ENCODE measurements at places on chromosomes 5 and 9.

GRCh38 chr5:124790895-124791732, 44.7 kb upstream of the ZNF608 start:
- peak; percentile 55 for DNase-seq

DNA sequence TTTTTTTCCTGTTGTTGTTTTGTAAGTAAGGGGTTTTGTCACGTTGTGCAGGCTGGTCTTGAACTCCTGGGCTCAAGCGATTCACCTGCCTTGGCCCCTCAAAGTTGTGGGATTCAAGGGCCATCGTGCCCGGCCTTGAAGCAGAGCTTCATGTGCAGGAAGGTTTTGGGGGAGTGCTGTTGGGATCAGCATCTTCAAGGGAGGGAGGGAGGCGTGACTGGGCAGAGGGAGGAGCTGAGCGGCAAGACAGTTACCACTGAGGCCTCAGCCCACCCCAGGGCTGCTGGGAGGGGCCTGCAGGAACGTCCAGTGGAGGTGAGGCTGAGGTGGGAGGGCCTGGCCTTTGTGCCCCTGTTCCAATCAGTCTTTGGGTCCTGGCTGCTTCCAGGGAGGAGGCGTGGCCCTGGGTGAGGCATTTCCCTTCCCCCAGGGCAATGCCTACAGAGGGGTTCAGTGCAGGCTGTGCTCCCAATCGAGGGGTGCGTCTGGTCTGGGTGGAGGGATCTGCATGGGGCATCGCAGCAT, 21.4 kb downstream of the OR2V1 start:
- no peak for DNase-seq

DNA sequence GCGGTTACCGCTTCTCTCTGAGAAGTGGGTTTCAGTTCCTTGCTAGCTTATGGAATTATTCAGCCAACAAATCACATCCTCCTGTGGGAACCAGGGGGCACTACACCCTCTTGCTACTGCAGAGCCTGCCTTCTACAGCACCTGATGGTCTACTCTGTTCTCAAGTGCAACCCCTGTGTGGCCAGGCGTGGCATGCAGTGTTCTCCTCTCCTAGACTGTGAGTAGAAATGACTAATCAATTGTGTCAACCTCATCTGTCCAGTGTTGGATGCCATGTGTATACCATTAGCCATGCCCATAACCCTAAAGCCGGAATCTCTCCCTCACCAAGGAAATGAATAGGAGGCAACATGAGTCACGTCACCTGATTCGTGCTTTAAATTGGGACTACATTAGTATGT, 117.2 kb upstream of the LIFR start:
- no peak for DNase-seq

DNA sequence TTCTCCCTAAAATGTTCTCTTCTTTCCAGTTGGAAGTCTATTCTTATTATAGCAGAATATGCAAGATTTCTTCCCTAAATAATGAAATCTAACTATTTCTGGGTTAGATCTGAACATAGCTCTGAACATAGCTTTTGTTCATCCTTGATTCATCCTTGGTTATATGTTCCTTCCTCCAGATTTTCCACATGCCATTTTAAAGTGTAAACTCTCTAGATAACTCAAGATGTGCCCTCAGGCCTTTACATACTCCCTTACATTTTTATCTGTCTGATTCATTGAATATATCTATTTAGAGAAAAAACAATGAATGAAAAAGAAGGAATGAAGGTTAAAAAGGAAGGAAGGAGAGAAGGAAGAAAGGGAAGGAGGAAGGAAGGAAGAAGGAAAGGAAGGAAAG, 100.9 kb downstream of the FBXO38 start:
- DNase-seq, result no peak

DNA sequence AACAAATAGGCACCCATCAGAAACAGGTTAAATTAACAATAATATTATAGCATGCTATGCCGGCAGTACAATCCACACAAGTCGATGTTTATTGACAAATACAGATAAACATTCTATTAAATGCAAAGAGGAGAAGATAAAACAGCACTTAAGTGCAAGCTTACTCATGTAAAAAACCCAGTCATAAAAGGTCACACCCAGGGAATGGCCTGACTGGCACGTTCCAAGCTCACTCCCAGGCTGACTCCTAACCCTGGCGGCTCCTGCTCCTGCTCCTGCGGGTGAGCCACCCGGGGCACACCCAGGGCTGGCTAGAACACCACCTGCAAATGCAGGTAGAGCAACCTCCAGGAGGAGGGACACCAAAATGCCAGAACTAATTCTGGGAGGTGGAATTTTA, 66.9 kb downstream of the SEMA4D start:
- DNase-seq, result no peak

DNA sequence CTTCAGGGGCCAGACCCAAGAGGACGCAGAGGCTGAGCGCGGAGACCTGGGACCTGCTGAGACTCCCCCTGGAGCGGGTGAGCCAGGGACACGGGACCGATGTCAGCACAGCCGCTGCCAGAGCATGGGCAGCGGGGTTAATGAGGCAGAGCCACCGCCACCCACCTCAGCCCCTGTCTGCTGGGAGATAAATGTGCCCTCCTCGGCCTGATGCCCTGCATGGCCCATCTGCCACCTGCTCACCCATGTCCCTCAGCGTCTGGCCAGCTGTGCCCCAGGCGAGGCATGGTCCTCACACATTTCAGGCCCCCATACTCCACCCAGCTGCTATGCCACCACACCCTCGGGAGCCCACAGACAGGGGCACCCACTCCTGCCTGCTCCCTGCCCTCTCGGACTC, 14.9 kb downstream of the DNLZ start:
- no peak for DNase-seq

DNA sequence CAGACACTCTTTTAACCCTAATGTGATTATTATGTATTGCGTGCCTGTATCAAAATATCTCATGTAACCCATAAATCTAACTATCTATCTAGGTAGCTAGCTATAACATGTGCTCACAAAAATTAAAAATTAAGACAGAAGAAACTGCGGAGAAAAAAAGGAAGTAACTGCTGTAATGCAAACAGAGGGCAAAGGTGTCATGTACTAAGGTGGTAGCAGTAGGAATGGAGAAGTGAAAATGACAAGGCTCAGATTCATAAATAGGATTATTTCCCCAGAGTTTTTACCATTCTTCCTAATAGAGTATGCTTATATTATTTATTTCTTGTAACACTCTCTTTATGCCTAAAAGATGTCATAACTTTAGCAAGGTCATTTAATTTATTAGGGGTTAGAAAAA, 1527.5 kb upstream of the C9orf72 start:
- no peak for DNase-seq

DNA sequence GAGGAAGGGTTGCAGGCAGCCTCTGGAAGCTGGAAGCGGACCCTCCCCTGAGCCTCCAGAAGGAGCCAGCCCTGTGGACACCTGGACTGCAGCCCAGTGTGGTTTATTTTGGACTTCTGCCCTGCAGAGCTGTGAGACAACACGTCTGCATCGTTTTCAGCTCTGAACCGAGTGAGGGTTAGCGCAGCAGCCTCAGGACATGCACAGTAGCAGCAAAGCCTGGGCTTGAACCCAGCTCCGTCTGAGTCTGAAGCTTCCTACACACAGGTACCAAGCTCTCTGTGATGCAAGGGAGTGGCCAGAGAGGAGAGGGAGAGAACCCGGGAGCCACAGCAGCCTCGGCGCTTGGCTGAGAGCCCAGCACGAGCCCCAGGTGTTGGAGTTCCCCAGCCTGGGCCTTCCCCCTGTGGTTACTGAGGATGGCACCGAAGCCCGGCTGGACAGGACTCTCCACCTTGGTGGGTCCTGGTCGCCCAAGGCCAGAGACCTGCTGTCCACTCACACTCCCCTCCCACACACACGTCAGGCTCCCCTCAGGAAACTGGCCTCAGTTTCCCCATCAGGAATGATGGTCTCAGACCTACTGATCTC, 128.2 kb downstream of the OLFM1 start:
- DNase-seq, result peak; percentile 51

GRCh38 chr5:143820451-143820850, 8.5 kb downstream of the HMHB1 start:
- DNase-seq, result no peak

DNA sequence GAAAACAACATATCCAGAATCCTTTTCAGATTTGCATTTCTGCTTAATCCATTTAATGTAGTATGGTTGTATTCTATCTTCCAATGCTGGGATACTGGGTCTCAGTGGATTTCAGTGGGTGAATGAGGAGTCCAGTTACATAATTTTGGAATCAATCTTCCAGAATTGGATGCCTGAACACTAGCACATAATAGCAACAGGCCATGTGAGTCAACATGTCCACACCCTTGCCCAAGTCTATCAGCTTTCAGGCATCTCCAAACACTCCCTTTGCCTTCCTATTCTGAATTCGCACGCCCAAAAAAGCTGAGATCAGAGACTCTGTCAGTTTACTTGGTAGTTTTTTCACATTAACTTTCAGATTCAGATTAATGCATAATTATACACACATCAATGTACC, 202.6 kb downstream of the TSSK1B start:
- no peak for DNase-seq

- DNase-seq, result no peak
Measured at GRCh38 chr9:79604149-79604548, 32.4 kb downstream of the TLE4 start.

GRCh38 chr9:108142504-108143201, 653.1 kb upstream of the KLF4 start:
- peak; percentile 18 for DNase-seq

DNA sequence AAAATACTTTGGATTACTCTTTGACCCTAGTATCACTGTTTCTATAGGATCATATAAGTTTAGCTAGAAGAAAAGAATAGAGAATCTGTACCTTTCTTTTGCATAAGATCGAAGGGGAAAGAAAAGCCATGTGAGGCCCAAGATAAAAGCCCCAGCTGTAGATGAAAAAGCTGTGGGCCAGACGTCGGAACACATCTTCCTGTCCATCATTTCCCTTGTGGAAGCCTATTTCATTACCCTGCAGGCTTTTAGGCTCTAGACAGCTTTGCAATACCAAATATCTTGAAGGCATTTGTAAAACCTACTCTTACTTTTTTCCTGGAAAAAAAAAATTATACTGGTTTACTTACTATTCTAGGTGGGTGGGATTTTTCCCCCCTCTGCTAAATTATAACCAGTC, 10.0 kb downstream of the PALM2AKAP2 start:
- no peak for DNase-seq

DNA sequence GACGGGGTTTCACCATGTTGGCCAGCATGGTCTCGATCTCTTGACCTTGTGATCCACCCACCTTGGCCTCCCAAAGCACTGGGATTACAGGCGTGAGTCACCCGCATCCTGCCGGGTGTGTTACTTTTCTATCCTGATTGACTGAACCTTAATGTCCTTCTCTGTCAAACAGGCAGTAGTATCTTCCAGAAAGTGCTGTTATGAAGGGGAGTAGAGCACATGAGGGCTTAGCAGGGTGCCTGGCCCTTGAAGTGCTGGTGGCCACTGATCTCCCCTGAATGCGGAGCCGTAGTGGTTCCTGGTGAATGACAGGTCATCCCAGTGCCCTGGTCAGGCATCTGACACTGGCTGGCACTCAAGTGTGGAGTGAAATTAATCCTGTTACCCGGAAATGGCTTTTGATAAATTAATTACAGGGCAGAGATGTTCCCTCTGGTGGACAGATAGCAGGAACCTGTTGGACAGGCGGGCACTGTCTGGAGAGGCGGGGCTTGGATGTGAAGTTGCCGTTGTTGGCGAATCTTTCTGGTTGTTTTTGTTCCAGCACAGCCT, 28.4 kb downstream of the PRRC2B start:
- no peak for DNase-seq

DNA sequence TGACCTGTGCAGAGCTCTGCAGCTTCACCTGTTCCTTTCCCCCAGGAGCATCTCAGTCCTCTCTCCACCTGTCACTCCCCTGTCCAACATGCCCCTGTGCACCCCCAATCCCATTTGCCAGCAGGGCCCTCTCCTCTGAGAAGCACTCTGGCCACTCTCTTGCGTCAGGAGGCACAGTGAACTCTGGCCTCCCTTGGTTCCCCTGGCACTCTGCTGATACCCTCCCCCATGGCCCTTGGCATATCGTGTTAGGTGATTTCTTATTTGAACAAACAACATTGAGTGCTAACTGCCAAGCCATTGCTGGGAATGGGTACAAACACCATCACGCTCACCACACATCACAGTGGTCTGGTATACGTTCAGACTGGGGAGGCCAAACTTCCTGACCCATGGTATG, 20.9 kb upstream of the TNIP1 start:
- DNase-seq, result no peak

DNA sequence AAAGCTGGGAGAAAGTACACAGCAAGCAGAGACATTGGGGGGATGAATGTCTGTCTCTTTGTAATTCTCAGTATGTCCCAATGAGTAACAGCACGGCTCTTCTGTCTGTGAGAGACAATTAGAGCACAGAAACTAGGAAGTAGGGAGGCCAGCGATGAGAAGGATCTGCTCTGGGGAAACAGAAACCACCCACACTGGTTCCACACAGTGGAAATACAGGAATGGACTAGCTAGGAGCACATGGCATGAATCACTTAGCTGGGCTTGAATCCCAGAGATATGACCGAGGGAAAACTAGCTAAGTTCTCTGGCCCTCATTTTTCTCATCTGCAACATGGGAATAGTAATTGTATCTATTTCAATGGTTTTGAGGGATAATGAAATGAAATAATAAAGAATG, 895.9 kb downstream of the TLE4 start:
- no peak for DNase-seq

- DNase-seq, result no peak
Measured at GRCh38 chr5:53080271-53080670, 29.3 kb downstream of the MOCS2 start.

GRCh38 chr9:29613773-29614172, 2040.5 kb upstream of the C9orf72 start:
- DNase-seq, result no peak

GRCh38 chr9:37747271-37747753, 6.3 kb upstream of the TRMT10B start:
- DNase-seq, result peak; percentile 25

DNA sequence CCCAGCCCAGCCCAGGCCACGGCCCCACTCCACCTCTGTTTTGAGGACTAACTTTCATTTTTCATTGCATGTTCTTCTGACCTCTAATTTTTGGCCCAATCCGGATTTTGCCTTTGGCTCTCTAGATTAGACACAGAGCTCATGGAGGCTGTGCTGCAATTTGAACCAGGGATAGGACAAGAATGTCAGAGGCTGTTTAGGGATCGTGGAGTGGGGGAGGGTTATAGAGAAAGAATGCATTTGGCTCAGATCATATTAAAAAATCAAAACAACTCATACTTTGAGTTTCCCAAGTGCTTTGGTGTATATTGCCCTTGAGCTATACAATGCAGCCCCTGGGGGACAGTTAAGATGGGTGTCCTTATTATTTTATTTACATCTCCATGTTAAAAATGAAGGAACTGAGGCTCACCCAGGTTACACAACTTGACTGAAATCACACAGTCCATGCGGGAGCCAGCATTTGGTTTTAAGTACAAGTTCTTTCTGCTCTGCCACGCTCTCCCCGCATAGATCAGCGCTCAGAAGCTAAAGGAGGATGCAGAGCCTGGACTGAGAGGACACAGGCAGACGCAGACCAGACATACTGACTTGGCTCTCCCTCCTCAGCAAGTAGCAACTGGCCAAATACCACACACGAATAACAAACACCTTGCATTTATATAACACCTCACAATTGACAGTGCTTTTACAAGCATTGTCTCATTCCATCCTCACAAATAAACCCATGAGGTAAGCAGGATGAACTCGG, 126.4 kb upstream of the RAI14 start:
- no peak for DNase-seq

GRCh38 chr9:134064711-134065110, 3.1 kb downstream of the BRD3 start:
- DNase-seq, result no peak
